NCI-H1436 treated with DMSO at 0.1 percent for 48 hours (cell line): ENCODE measurements at places on chromosomes 12 and 14.

DNA sequence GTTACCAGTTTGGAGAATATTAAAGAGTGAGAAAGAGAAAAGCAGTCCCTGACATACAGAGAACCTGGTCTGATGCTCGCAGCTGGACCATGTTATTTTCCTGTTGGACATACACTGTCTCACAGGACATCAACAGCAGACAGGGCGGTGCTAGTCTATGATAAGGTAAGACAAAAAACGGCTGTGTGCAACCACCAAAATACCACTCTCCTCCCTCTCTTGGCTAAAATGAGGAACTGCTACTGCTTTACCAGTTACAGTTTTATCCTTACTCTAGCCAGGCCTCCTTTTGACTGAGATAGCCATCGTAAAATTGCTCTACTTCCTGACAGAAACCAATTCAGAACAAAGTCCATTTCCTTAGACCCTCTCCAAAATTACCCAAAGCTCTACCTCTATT lies 47.0 kb upstream of the ERGIC2 start:
- DNase-seq: no peak

DNA sequence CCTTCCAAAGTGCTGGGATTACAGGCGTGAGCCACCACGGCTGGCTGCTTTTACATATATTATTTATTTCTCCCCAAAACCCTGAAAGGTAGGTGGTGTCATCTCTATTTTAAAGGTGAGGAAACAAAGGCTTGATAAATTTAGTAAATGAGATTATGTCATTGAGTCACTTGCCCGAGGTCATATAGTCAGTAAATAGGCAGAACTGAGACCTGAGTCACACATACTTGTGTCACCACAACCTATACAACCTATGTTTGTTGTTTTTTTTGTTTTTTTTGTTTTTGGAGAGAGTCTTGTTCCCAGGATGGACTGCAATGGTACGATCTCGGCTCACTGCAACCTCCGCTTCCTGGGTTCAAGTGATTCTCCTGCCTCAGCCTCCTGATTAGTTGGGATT lies 12.8 kb downstream of the TSFM start:
- DNase-seq: no peak

- no peak for DNase-seq
Measured at GRCh38 chr14:87698481-87698880, 294.5 kb downstream of the GALC start.

GRCh38 chr14:23115918-23116317 lies 3.1 kb downstream of the CEBPE start:
- no peak for DNase-seq

DNA sequence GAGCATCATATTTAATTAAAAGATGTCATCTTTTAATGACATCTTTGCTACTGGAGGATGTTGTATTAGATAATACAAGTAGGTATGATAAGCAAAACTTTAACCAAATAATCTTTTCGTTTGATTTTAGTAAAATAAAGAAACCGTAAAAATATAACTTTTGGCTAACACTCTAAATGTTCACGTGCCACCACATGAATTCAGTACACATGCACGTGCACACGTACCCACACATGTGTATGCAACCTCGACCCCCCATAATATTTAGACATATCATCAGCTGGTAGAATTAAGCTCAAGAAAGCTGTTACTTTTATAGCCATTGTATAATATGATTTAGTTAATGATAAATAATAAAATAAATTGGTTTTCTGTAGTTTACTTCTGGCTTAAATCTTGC lies 566.6 kb upstream of the FBXO33 start:
- no peak for DNase-seq

- DNase-seq: no peak
Measured at GRCh38 chr12:52730383-52730782, 27.1 kb upstream of the KRT77 start.

DNA sequence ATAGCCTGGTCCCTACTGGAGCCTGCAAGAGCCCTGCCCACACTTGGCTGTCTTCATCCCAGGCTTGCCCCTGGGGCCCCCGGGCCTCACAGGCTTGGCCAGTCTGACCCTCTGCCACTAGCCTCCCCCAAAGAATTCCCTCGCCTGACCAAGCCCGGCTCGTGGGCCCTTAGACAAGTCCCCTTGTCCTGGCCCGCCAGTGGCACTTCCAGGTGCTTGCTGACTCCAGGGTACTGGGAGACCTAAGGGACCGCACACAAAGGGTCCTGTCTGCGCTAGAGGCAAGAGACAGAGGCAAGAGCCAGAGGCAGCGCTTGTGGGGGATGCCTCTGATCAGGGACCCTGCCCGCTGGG lies 5.0 kb downstream of the BTBD6 start:
- no peak for DNase-seq

GRCh38 chr12:117124421-117125271 lies 25.4 kb upstream of the TESC start:
- DNase-seq: no peak

DNA sequence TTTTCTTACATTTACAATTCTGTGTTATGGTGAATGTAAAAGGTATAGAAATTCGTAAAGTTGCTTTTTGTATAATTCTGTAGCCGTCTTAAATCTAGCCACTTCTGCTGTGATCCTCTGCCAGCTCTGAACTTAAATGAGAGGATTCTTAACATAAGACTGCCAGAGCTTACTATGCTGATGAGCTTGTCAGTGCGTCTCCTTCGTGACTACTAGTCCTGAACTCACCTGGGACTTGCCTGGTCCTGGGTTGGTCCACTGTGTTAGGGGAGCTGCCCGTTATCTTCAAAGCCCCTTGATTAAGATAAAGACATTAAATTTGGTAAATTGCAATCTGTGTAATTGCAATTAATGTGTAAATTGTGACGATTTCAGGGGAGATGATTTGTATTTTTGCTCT lies 44.7 kb downstream of the UNC79 start:
- no peak for DNase-seq

- DNase-seq: no peak
Measured at GRCh38 chr14:63770187-63770807, 42.4 kb upstream of the SGPP1 start.

- DNase-seq: no peak
Measured at GRCh38 chr14:71317385-71318096, 410.3 kb downstream of the PCNX1 start.

DNA sequence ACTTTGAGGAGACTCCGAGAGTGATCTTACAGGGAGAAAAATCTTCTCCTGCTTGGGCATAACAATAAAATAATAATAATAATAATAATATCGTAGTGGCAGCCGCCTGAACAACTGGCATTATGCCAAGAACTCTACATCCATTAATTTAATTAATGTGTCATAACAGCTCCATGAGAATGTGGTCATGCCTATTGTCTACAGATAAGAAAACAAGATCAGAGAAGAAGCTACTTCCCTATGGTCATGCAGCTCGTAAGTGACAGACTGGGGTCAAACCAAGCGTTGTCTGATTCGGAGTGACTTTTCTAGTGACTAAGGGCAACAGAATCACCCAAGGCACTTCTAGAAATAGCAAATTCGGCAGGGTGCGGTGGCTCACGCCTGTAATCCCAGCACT lies 11.7 kb downstream of the PROX2 start:
- no peak for DNase-seq

DNA sequence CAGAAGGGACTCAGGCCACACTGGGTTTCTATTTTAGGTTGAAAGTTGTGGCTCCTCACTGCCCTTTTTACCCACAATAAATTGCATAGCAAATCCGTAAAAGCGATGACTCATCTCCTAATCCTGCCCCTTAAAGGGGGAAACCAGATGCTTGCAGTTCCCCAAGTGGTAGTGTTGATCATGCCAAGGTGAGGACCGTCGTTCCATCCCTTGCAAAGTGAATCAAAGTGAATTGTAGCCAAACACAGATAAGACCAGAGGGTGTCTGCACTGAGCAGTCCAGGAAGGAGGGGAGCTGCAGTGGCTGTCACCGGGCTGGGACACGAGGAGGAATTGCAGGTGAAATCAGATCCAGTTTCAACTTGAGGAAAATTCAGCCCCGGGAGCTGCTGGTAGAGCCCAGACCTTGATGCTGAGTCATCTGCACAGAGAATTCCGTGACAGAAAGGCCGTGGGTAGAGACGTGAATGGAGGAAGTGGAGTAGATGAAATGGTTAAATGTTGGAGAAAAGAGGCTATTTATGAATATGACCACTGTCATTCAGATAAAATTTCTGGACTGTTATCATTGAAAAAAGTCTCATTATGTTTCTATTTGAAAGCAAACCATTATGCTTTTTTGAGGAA lies 44.2 kb upstream of the MMP17 start:
- DNase-seq: no peak
